Panc1 (cell line): ENCODE measurements at places on chromosomes 4 and X. TPM values are rescaled to one million over a fixed set of nuclear protein-coding genes. Genes with fewer than 3 reads are reported as not detected.

SLC25A14 gene
- total RNA-seq = 25.0 TPM

CLTRN gene
- total RNA-seq = 0.10 TPM

F8A2 gene
- total RNA-seq = not detected

RBBP7 gene
- 95.8 TPM for total RNA-seq

VCX3A gene
- not detected for total RNA-seq

HPGD gene
- total RNA-seq = 1.2 TPM

FTSJ1 gene
- total RNA-seq = 43.1 TPM

ARSJ gene
- total RNA-seq = 43.9 TPM

PLP1 gene
- 0.13 TPM for total RNA-seq

ADAMTS3 gene
- total RNA-seq = 0.39 TPM

GUCY1B1 gene
- 0.36 TPM for total RNA-seq

SMARCA1 gene
- 130 TPM for total RNA-seq

SASH3 gene
- total RNA-seq = 0.33 TPM

SLC25A4 gene
- 18.6 TPM for total RNA-seq

DMRTC1 gene
- total RNA-seq = 0.31 TPM

NHSL2 gene
- total RNA-seq = 0.36 TPM

ANTXR2 gene
- 27.8 TPM for total RNA-seq

GRCh38 chrX:147069926-147070325 is 255.4 kb upstream of the CXorf51A start:
- no peak for DNase-seq

DNA sequence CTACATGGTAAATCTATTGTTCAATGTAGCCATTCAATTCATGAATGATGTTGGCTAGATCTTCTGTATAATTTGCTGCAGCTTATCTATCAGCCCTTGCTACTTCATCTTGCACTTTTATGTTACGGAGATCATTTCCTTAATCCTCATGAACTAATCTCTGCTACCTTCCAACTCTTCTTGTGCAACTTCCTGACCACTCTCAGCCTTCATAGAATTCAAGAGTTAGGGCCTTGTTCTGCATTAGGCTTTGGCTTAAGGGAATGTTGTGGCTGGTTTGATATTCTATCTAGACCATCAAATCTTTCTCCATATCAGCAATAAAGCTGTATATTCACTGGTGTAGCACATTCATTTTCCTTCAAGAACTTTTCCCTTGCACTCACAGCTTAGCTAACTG is 36.7 kb upstream of the MAP9 start:
- no peak for DNase-seq

GRCh38 chrX:124717537-124717936 is 371.2 kb downstream of the SH2D1A start:
- no peak for DNase-seq

GRCh38 chr4:101252721-101253120 is 94.6 kb downstream of the PPP3CA start:
- no peak for DNase-seq

DNA sequence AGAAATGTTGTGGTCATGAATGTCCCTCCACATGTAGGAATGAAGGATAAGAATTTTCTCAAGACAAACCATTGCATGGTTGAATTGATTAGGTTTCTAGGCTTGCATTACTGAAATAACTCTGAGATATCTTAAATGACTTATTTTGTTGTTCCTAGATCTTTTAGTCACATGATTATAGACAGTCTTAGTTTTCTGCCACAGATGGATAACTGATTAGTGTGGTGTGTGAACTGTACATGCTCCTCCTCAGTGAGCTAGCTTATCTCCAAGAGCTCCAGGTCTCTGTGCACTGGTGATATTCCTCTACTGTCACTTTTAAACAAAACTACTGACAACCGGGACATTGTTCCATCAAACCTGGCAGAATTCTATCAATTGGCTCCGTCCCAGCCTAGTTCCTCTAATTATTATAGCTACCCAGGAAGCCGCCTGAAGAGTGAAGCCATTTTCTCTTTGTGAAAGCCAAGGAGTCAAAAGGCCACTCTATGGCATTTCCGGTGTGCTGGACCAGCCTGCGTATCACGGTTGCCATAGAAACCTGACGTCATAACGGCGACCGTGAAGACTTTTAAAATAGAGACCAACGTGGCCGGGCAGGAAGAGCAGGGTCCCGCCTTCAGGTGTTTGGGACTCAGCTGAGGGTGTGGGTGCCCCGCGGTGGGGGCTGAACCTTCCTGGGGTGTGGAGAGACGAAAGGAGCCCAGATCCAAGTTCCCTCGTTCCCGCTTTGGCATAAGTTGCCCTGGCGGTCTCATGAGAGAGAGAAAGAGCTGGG is 28.1 kb downstream of the BEX3 start:
- peak; percentile 58 for DNase-seq

DNA sequence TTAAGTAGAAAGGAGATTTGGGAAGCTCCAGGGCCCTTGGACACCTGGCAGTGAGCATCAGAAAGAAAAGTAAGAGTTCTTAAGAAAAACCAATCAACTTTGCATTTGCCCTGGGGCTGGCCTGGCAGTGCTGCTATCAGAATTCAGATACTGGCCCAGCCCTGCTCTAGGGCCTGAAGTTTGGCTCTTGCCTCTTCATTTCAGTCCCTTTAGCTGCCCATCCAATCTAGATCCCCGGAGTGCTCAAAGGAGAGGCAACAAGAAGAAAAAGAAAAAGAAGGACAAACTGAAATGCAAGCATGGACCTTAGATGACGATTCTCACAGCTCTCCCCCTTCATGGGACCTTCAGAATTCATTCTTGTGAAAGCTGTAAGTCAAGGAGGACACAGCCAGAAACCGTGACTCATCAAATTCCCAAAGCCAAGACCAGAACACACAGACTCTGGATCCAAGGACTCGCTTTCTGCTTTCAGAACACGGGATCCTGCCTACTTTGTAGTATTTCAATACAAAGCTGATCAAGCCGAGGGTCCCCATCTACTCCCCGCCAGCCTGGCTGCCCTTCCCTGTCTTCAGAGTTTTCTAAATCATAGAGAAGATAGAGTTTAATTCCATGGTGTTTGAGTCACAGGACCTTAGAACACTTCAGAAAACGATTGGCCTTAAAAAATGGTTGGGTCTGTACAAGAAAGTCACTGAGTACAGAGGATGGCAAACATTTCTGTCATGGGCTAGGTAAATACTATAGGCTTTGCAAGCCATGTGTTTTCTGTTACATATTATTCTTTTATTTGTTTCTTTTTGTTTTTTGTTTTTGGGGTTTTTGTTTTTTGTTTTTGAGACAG is 103.7 kb downstream of the RBM47 start:
- no peak for DNase-seq

DNA sequence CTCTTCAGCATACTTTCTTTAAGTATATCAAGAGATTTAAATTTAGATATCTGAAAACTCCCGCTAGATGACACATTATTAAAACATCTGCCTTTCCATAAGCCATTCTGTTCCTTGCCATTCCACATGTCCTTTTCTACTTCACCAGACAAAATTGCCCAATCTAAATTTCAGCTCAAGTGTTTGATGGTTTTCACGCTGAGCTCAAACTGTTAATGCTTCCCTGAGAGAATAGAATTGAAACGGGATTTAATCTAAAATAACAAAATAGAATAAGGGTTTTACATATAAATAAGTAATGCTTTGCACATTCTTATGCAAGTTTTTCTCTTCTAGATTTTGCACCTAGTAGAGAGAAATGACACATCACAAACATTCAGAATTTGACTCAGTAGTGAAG is 764.5 kb upstream of the TENM3 start:
- no peak for DNase-seq

DNA sequence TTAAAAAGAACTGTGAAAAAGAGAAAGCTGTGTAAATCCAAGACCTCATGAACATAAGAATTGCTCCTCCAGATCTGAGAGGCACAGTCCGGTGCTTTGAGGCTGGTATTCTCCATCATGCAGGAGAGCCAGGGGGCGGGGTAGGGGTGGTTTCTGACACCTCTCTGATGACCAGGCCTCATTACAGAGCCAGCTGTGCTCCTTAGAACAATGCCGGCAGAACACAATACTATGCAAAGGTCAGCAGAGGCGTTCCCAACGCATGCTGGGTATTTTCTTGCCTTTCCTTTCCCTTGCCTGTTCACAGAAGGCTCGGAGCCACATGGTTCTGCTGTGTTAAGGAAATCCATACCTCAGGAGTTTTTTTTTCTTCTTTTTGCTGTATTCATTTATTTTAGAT is 91.2 kb upstream of the SOD3 start:
- no peak for DNase-seq

- DNase-seq = no peak
Observed at GRCh38 chr4:98284640-98285046, 23.5 kb downstream of the RAP1GDS1 start.

GRCh38 chr4:79657379-79657778 is 249.4 kb upstream of the GK2 start:
- DNase-seq = no peak

GRCh38 chrX:106022238-106022637 is 16.3 kb downstream of the SERPINA7 start:
- no peak for DNase-seq

DNA sequence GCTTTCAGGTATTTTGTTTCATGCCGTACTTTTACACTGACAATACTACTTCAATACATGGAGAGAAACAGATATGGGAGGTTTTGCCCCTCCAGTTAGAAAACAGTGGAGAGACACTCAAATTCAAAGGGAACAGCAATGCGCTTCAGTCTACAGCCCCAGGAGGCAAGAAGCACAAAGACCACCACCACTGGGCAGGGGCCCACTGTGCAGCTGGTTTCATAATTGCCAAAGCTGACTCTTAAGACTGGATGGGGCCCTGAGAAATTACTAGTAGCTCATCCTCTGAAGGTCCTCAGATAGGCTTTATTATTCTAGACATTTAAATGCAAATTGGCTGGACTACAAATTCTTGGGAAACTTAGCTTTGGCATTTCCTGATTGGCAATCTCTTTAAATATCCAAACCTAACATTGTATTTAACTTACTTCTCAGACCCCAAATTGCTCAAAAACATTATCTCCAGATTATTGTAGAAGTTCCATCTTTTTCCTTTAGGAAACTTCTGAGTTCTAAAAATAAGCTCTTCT is 85.9 kb upstream of the GPR34 start:
- no peak for DNase-seq

DNA sequence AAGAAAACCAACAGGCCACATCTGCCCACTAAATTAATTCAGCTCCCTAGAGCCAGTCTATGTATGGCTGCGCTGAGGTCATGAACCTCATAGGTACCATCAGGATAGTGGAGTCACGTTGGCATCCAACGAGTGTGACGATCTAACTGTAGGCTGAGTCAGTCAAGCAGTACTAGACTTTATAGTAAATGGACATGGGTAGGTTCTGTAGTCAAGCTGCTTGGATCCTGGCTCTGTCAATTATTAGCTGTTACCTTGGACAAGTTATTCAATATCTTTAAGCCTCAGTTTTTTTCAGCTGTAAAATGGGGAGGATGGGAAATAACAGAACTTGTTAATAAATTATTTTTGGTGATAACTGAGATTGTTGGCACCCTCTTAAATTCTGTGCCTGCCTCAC is 432.4 kb upstream of the RASGEF1B start:
- DNase-seq = no peak

DNA sequence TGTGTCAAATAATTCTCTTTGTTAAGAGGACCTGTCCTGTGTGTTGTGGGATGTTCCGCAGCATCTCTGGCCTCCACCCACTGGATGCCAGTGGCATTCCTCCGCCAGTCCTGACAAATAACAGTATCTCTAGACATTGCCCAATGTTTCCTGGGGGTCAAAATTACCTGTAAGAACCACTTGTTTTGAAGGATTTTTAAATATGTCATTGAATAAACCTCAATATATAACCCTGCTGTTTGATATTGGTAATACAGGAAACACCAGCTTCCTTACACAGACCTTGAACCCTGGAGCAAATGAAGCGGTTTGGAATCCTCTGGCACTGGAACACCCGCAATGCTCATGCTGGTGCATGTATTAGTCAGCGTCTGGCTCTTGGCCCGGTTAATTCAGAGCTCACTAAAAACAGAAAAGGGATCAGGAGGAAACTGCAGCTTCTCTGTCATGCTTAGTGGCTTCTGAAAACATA is 101.3 kb downstream of the TBL1X start:
- DNase-seq = no peak

- no peak for DNase-seq
Observed at GRCh38 chr4:88725986-88726385, 28.4 kb upstream of the NAP1L5 start.

- no peak for DNase-seq
Observed at GRCh38 chr4:70559924-70560323, 32.1 kb upstream of the AMBN start.

- DNase-seq = no peak
Observed at GRCh38 chrX:9698576-9698975, 67.1 kb downstream of the GPR143 start.

- no peak for DNase-seq
Observed at GRCh38 chrX:71619193-71619592, 882 bp upstream of the CXCR3 start.

DNA sequence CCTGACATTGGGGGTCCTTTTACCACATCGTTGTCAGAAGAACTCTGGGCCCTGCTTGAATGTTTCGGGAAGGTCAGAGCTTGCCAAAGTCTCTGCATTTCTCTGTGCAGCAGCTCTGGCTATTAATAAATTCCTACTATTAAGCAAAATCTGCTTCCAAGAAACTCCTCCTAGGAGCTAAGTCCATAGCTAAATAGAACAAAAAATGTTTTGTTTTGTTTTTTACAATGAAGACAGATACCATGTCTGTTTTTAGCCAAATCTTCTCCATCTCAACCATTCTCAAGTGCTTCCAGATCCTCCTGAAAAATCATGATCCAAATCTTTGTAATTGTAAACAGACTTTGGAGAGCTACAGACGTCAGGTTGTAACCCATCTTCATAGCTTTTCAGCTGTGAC is 161.6 kb downstream of the SPATA18 start:
- no peak for DNase-seq

DNA sequence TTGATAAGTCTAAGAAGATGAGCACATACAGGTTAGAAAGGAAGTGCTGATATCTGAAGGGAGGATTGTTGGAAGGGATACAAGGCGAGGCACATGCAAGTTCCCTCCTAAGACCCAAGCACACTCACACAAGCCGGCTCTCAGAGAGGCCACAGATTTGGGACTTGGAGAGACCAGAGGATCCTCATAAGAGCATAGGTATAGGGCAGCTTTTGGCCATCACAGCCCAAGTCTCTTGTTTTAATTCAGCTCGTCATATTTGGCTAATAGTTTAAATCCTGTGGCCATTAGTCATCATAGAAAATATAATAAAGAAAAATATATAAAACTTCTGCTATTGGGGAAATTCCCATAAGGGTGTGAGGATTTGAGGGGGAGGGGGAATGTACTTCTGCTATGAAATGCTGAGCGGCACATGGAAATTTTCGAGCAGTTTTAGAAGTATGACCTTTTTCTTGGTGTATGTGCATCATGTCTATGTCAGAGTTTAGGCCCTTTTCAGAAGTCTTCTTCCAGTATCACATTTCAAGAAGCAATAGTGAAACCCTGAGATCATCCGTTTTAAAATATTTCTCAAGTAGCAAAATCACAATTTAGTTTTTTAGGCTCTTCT is 97.7 kb downstream of the NFKB1 start:
- DNase-seq = no peak

DNA sequence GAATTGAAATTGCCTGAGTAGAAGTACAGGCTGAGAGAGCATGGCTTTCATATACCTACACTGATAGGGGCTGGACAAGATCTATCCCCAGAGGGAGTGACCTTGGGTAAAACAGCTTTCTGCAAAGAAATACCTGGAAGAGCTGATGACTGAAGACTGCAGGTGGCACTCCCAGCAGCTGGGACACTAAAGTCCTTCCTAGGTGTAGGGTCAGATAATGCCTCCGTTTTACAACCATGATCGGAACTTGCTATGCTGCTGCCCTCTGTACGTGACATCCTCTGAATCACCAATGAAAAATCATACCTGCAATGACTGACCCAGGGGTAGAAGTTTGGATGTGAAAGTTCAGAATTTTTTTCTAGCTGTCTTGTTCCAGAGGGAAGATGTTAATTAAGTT is 107.2 kb upstream of the WDR1 start:
- no peak for DNase-seq
